ENCODE measurements at places on chromosomes 3 and 15.

- peak; percentile 46 for DNase-seq
Measured at GRCh38 chr3:39101022-39101689, 6.3 kb downstream of the GORASP1 start.

GRCh38 chr3:11643201-11643603 lies 513 bp downstream of the VGLL4 start:
- peak; percentile 54 for DNase-seq

GRCh38 chr3:50359760-50360110 lies 414 bp upstream of the TMEM115 start:
- no peak for DNase-seq

- DNase-seq = no peak
Measured at GRCh38 chr15:75844629-75845335, 1.5 kb downstream of the UBE2Q2 start.

DNA sequence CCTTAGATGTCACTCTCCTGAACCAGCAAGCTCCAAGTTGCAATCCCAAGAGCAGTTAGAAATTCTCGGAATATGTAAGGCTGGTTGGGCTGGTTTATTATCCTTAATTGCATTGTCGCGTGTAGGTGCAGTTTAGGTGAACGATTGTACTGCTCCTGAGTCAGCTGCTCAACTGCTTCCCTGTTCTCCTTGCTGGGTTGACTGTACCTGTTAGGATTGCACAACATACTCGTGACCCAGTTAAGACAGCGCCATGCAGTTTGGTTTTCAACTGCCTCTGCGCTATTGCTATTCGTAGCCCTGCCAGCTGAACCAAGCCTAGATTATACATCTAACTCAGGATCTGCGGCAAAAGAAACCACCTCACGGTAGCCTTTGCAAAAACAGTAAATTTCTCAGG lies 41.0 kb downstream of the BCL2L10 start:
- no peak for DNase-seq

DNA sequence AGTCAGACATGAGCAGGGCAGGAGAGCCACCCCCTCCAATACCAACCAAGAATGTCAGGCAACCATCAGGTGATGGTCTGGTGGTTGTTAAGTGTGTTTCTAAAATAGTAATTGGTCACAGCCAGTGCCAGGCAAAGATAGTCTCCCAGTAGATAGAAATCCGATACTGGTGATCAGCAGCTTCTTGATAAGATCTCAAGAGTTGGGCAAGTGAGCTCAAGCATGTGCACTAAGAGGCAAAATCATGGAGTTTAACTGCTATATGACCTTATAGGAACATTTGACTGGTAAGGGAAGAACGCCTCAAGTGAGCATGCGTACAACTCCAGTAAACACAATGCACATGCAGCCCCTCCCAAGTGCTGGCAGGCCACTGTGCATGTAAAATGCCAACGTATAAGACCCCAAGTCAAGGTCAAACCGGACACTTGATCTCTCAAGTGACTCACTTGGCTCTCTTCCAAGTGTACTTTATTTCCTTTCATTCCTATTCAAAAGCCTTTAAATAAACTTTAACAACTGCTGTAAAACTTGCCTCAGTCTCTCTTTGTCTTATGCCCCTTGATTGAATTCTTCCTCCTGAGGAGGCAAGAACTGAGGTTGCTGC lies 36.0 kb upstream of the CBLB start:
- peak; percentile 22 for DNase-seq

DNA sequence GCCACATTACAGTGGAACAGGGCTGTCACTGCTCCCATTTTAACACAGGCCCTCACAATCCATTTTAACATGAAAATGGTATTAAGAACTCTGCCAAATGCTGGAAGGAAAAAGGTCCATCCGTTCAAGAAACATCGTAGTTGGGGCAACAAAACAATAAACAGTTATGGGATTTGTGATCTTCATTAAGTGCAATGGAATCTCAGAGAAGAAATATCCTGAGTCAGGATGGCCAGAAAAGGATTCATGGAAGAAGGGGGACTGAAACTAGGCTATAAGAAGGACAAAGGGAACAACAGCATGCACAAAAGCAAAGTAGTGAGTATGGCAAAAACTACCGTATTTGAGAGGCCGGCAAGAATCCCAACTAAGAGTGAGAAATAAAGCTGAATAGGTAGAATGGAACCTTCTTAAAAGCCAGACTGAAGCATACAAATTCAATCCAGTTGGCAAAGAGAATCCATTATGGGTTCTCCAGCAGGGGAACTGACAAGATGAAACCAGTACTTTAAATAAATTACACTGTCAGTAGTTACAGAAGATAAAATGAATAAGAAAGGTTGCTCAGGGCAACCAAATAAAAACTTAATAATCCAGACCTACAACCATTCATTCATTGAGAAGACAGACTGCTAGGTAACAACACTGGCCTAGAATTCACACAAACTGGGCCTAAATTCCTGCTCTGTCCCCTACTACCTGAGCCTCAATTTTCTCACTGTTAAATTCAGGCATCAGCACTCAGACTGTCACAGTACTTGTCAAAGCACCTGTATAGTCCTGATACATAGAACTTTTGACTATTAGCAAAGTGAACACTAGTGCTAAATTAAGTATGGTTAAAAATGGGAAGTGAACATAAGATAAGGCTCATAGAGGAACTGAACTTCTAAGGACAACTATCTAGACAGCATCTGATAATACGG lies 6.3 kb downstream of the TBL1XR1 start:
- DNase-seq = no peak

DNA sequence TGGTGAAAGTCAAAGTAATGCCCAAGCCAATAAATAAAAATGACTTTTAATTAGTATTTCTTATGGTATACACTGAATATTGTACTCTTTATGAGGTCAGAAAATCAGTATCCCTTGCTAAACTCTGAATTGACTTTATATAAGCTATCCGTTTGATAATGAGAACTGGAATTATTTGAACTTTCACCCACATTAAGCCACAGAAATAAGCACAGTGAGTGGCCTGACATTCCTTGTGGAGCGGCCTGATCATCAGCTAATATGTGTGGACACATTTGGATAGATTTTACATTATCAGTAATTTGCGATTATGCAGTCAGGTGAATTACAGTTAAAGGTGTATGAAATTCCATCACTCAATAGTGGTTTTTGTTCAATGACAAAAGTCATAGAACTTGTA lies 136.0 kb upstream of the CBLB start:
- no peak for DNase-seq

DNA sequence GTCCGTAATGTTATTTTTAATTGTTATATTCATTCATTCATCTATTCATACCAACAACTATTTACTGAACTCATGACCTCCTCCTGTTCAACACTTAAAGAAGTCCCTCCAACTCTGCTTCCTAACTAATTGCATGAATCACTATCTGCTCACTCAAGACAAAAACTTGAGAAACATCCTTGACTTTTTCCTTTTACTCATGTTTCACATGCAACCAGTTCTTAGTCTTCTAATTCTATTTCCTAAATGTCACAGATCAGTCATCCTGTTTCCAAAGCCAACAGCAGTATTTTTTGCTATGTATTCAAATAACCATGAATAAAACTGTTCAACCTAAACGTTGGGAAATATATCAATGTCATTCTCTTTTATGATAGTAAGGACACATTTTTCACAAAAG lies 124.6 kb upstream of the GBE1 start:
- no peak for DNase-seq

DNA sequence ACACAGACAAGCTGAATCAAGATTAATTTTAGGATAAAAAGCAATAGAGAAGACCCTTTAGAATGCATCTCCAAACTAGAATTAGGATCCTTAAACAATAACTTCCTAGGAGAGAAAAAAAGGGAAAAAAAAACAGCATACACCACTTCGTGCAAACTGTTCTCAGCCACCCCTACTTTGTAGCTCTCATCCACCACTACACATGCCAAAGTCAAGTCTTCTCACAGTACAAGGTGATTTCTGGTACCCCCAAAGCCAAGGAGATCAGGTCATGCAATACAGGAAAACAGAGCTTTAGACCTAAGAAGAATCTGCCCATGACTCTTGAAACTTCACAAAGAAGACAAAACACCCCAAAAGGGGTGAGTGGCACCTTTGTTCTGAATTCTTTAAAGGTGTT lies 166.9 kb downstream of the SUCNR1 start:
- DNase-seq = no peak

- DNase-seq = no peak
Measured at GRCh38 chr3:183635107-183635430, 354 bp upstream of the KLHL24 start.

GRCh38 chr3:126473292-126474168 lies 2.2 kb downstream of the ZXDC start:
- no peak for DNase-seq

DNA sequence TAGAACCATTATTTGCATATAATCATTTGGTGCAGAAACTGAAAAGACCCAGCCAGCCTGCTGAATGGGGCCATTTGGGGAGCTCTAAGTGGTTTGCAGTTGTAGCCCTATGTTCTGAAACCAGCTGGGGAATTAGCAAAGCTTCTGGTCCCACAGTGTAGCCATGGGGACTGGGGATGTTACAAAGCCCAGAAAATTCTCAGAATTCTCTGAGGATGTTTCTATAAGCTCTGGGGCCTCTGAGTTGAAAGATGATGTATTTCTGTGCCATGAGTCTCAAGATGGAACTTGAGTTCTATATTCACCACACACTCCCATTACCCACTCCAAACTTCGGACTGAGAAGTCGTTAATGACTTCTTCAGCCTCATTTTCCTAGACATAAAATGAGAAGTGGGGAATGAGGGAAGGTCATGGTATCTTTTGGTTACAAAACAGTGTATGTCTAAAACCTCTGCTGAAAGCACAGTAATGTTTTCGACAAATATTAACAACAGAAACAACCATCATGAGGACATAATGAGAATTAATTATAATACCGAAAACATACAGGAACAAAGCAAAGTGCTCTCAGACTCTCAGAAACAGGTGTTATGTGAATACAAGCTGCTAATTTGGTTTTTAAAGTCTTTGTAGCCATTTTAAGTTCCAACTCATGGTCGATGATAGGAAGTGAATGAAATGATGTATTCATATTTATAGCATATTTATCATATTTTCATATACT lies 89.4 kb downstream of the RFTN1 start:
- DNase-seq = no peak

- DNase-seq = no peak
Measured at GRCh38 chr3:196047391-196048030, 34.4 kb downstream of the TFRC start.

GRCh38 chr3:108430540-108430939 lies 79.9 kb downstream of the MYH15 start:
- DNase-seq = no peak

Measured in EL (cell line).